ENCODE measurements at places on chromosomes 6 and 20.

DNA sequence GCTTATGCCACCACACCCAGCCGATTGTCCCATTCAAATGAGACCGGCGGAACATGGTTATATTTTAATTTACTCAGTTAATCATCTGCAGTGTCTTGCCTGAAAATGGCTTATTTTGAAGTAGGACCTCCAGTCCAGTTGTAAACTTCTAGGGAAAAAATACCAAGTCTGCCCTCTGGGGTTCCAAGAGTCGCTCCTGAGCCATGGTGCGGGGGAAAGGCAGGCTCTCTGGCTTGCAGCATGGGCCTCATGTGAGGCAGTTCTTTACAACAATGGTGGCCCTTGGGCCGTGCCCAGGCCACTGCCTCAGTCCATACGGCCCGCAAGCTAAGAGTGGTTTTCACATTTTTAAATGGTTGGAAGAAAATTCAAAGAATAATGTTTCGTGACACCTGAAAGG lies 62.7 kb upstream of the XRN2 start:
- DNase-seq = no peak

DNA sequence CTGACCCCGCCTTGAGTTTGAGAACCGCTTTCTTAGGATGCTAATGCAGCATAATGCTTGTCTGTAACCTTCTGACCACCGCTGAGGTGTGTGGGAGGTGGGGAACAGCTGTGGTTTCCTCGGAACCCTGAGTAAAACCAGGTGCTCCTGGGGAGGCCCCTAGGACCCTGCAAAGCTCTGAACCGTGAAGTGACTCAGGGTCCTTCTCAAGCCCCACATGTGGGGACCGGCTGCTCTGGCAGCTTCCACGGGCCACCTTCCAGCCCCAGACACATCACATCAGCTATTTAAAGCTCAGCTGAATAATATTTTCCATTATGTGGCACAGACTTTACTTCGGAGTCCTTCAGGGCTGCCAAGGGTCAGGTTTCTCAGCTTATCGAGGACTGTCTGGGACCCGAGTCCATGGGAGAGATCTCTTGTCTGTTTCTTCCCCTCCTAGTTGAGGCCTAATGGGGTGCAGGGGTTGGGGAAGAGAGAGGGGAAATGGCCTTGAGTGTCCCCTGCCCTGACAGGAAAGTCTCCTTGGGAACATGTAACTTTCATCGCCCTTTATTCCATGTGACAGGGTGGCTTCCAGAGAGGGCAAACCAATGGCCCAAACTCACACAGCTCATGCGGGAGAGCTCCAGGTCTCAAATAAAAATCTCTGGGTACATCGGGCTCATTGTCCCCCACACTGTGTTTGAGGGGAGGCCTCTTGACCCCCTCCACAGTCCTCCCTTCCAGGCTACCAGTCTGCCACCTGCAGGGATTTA lies 186.1 kb upstream of the SLC24A3 start:
- no peak for DNase-seq

DNA sequence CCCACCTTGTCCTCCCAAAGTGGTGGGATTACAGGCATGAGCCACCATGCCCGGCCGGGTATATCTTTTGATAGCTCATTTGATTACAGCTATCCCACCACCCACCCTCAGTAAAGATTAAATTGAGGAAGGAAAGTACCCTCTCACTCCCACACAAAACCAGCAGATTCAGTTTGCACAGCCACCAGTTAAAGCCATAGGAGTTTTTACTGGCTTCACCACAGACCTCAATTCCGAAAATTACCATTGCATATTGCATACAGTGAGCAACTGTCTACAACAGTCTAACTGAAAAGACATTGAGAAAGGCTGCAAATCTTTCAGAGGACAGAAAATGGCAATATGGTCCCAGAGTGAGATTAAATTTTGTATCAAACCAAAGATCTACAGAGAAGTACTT lies 34.9 kb downstream of the ESF1 start:
- no peak for DNase-seq

- no peak for DNase-seq
Observed at GRCh38 chr6:90230548-90231215, 66.0 kb downstream of the BACH2 start.

DNA sequence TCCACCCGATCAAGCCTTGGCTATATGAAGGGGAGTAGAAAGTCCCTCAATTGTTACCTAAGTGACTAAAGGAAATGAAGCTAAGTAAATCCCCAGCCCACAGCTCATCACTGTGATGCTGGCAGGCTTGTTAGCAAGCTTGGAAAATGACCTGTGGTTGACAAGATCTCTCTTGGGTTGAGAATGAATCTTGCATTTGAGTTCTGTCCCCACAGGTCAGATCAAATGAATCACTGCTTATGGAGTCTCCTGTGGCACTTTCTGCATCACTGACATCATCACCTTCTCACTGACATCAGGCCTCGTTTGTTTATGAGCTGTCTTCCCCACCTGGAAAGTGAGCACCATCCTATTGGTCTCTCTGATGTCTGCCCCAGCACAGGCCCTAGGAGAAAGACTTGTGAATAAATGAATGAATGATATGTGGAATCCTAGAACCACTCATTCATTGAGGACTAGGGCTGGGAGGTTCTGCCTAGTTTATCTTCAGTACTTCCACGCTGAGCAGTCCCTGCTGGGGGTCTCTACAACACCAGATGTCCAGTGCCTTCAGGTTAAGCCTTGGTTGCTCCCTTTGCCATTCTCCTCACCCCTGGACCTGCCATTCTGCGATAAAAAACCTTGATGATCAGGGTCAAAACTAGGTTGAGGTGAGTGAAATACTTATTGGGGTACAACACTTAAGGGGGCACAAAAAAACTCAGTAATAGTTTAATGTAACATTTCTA lies 318.4 kb upstream of the MOCS1 start:
- DNase-seq = no peak

GRCh38 chr6:41573985-41574384 lies 27.8 kb downstream of the FOXP4 start:
- no peak for DNase-seq

DNA sequence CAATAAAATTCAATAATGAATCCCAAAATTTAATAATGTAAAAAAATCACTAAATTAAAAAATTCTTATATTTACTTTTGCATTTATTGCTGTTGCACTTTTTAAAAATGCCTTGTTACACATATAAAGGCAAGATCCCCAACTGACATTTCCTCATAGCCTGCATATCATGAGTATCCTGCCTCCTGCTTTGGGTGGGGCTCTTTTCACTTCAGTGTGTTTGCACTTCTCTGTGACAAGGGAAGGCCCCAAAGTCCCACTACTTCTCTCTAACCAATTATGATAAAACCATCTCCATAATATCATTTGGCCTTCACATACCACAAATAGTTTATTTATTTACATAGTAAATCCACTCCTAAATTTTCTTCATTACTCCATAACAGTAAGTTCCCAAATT lies 446.1 kb upstream of the MARCKS start:
- peak; percentile 32 for DNase-seq

- no peak for DNase-seq
Observed at GRCh38 chr20:51607170-51607569, 64.7 kb upstream of the NFATC2 start.

DNA sequence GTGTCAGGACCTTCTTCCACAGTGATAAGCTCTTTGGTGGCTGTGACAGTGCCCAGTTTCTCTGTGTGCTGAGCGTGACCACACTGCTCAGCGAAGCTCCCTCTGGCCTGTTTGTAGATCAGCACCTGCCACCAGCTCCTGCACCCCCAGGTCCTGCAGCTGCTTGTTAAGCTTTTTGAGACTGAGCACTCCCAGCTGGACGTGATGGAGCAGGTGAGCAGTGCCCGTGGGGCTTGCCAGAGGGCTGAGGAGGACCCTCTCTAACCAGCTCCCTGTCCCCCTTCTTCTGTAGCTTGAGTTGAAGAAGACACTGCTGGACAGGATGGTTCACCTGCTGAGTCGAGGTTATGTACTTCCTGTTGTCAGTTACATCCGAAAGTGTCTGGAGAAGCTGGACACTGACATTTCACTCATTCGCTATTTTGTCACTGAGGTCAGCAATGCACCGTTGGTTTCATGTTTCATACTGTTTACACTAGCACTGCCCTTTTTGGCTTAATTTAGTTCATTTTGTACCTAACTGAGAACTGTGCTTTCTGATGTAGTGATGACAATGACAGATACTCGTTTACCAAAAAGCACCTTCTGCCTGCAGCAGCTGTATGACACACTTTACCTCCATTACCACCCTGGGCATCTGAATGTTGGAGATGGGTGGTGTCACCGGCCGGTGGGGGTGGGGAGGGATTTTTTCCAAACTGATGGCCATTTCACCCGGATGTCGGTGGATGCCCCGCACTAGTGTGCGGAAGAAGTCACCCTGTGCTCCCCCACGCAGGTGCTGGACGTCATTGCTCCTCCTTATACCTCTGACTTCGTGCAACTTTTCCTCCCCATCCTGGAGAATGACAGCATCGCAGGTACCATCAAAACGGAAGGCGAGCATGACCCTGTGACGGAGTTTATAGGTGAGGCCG lies 12.5 kb downstream of the NELFCD start:
- no peak for DNase-seq

DNA sequence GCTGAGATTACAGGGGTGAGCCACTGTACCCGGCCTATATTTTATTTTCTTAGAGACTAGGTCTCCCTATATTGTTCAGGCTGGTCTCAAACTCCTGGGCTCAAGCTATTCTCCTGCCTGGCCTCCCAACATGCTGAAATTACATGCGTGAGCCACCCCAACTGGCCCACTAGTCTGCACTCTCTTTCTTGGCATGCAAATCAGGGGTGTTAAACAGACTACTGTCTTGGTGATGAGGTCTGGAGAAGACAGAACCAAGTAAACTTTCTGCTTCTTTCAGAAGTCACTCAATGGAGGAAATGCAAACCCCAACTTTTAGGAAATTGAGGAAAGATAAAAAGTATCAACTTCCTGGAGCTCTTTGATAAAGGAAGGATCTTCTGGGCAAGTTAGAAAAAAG lies 8.0 kb upstream of the TUBB2B start:
- DNase-seq = no peak

GRCh38 chr6:42217519-42218367 lies at the start of gene MRPS10:
TSS of gene MRPS10 (minus strand) at chr6:42217861. CDS start at chr6:42217849, 12 bp downstream.
- DNase-seq = peak; percentile 97

DNA sequence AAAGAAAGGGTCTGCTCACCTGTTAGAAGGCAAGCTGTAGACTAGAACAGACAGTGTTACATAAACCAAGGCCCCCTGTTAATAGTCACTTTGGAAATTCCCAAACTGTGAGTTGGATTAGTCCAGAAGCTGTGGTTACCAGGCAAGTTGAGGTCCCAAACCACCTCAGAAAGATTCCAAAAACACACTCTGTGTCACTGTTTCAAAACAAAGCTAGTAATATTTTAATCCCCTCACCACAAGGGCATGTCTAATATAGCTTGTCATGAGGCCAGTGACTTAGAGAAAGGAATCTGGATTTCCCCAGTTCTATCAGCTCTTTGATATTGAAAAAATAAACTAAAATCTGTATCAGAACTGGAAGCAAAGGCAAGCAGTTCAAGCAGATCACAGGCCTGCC lies 244.6 kb downstream of the HAO1 start:
- peak; percentile 52 for DNase-seq

GRCh38 chr6:79832723-79833122 lies 114.6 kb downstream of the ELOVL4 start:
- no peak for DNase-seq

GRCh38 chr20:815914-816606 lies 17.5 kb upstream of the FAM110A start:
- peak; percentile 67 for DNase-seq

DNA sequence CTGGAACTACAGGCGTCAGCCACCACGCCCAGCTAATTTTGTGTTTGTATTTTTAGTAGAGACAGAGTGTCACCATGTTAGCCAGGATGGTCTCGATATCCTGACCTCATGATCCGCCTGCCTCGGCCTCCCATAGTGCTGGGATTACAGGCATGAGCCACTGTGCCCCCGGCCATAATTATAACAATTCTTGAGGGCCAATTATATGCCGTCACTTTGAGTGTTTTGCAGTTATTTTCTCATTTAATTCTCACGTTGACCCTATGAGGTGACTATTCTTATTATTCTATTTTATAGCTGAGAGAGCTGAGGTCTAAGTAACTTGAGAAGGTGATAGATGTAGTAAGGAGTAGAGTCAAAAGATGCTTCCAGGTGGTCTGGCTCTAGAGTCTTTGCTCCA lies 13.0 kb downstream of the MYO6 start:
- DNase-seq = no peak

GRCh38 chr6:106470316-106470715 lies 109.8 kb downstream of the CRYBG1 start:
- DNase-seq = no peak

DNA sequence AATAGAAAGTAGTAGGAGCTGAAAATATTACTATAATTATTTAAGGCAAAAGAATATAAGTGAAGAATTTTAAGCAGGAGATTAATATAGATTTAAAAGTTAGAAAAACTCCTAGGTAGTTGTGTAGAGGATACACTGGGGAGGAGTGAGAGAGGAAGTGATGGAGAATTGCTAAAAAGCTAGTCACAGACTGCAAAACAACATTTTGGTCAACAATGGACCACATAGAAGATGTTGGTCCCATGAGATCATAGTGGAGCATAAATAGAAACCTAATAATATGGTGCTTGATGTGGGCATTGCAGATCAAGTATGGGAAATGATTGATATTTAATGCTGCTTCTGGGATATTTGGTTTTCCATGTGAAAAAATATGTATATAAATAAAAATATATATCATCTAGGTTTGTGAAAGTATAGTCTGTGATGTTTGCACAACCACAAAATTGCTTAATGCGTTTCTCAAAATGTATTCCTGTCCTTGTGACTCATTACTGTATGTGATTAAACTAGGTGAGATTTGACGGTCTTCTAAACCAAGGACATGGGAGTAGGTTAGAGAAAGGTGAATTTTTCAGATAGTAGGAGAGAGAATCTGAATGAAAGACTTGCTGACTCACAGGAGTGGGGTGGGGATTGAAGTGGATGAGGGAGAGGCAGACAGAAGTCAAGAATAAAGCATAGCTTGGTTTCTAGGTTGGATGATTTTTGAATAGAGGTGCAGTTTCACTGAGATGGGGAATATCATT lies 174.0 kb downstream of the BCKDHB start:
- DNase-seq = peak; percentile 56

Data from M059J (cell line).